C1 segment of cervical spinal cord (tissue), 14 donors: ENCODE measurements at places on chromosomes 2 and 18.
A peak's percentile ranks its signal among the peaks of the same experiment; 100 is the strongest.

GRCh38 chr2:150232321-150232720, 255.1 kb downstream of the RND3 start:
- DNase-seq = no peak

- DNase-seq = no peak
Observed at GRCh38 chr2:200337621-200338020, 31.1 kb downstream of the SPATS2L start.

DNA sequence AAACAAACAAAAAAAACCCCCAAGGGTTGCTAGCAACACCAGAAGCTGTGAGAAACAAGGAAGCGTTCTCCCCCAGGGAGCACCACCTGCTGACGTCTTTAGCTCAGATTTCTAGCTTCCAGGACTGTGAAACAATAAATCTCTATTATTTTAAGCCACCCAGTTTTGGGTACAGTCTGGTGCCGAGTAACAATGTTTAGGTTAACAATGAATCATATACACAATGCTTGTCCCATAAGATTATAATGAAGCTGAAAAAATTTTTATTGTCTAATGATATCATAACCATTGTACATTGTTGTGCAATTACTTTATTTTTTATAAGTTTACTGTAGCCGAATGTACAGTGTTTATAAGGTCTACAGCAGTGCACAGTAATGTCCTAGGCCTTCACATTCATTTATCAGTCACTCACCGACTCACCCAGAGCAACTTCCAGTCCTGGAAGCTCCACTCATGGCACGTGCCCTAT, 72.1 kb upstream of the CAB39 start:
- DNase-seq = no peak

- DNase-seq = no peak
Observed at GRCh38 chr2:61604433-61604832, 66.3 kb upstream of the XPO1 start.

DNA sequence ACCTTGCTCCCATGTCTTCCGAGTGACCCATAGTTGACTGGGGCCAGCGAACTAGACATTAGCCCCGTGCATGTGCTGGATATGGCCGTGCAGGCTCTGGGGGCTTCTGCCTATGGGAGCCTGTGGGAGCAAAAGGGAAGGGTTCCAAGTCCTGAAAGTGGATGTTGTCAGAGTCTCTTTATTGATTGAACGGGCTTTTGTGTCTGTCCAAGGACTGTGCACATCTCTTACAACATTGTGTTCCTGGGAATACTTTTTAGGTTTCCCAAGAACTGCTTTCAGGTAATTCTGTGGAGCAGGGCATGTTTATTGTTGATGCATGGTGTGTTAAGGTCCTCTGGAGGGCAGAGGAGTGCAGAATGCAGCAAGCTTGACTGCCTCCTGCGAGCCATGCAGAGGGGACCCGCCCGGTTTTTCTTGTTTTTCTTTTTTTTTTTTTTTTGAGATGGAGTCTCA, 5.0 kb downstream of the RNF144A start:
- DNase-seq = peak; percentile 69

DNA sequence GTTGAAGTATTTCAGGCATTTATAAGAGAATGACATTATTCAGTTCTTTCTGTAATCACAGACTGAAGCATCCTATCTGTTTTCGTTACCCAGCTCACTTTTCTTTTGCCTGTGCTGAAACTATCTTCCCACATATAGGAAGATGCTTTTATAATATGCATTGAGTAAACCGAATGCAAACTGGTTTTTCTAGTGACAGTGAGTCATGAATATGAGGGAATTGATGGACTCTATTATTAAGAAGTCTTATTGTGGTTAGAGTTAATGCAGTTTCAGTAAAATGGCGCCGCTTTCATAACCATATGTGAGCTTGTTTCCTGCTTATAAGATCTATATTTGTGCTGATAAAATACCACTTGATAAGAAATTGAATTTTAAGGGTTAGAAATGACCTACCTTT, 59.2 kb downstream of the ACVR2A start:
- DNase-seq = no peak

DNA sequence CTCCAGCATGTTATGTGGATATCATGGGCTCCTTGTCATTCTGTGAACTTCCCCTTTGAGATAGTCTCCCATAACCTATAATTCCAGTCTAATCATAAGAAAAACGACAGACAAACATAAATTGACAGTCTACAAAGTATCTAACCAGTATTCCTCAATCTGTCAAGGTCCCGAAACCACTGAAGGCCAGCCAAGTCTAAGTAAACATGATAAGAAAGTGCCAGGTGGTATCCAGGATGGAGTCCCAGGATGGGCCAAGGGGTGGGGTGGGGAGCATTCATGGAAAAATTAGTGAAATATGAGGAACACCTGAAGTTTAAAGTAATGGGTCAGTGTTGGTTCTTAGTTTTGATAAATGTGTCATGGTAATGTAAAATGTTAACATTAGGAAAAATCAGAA, 355.5 kb downstream of the DPP10 start:
- no peak for DNase-seq

GRCh38 chr18:63924551-63924950, 16.8 kb downstream of the SERPINB10 start:
- DNase-seq = no peak

- no peak for DNase-seq
Observed at GRCh38 chr18:35050028-35050546, 8.9 kb downstream of the MAPRE2 start.

- peak; percentile 50 for DNase-seq
Observed at GRCh38 chr18:77052297-77052982, 80.1 kb downstream of the MBP start.

DNA sequence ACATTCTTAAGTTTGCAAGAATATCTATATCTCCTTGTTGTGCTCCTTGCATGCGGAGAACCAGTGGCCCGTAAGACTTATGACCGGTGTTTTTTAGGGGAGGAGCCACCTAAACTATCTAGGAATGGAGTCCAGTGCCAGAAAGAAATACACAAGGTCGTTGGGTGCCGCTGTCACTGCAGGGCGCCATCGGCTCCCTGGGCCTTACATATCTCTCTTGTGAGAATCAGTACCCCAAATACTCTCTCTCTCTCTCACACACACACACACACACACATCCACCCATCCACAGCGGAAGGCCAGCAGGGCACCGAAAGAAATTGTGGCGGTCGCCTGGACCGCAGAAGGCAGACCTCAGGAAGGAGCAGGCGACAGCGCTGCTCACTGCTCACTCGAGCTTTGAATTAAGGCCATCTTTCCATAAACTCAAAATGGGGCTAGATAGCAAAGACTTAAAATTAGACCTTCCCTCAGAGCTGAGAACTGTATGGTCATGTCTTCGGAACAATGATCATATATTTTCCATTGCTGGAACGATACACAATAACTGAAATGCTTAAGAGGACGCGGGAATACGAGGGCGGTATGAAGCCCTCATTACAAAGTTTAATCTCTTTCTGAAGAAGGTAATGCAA, 10.4 kb downstream of the NR4A2 start:
- no peak for DNase-seq

- no peak for DNase-seq
Observed at GRCh38 chr2:224838335-224838734, 122.2 kb upstream of the CCDC195 start.

DNA sequence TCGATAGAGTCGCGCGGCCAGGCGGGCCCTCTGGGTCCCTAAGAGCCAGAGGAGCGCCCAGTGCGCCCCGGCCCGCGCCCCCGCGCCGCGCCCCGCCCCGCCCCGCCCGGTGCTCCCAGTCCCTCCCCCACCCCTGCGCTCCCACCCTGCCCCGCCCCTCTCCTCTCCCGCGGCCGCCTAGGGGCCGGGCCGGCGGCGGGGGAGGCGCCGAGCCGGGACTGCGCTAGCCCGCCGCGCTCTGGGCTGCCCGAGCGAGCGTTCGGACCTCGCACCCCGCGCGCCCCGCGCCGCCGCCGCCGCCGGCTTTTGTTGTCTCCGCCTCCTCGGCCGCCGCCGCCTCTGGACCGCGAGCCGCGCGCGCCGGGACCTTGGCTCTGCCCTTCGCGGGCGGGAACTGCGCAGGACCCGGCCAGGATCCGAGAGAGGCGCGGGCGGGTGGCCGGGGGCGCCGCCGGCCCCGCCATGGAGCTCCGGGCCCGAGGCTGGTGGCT, at the start of gene GPC1:
Gene GPC1 (plus strand): TSS at position 207 of the 491 bp plus-strand sequence. CDS start 256 bp downstream, at position 463.
- peak; percentile 64 for DNase-seq

DNA sequence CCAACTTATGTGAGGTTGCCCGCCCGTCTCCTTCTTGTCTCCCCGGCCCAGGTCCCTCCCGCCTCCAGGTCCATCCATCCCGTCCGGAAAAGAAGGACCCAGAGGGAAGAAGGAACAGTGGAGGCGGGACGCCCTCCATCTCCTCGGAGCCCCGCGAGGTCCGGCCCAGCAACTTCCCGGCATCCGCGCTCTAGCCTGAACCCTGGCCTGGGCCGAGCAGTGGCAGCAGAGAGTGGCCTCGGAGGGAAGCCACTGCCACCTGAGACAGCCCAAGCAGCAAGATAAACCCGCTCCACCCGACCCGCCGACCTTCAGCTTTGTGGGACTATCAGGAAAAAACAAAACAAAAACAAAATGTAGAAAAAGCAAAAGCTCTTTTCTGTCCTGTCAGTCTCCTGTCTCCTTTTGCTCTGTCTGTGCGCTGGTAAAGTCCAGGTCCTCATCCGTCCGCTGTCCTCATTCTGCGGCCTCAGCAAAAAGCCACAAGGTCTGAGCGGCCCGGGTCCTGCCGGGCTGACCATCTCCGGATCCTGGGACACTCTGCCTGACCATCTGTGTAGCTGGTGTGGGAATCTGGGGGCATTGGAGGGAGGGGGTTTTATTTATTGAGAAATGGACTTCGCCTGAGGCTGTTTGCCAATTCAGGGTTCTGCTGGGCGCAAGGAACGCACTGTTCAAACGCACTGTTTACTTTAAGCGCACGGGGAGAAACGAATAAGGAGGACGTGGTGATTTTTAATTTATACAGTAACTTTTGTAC, 3.1 kb downstream of the DLX1 start:
- DNase-seq = no peak

GRCh38 chr2:185967335-185967734, 228.7 kb downstream of the FSIP2 start:
- DNase-seq = no peak

DNA sequence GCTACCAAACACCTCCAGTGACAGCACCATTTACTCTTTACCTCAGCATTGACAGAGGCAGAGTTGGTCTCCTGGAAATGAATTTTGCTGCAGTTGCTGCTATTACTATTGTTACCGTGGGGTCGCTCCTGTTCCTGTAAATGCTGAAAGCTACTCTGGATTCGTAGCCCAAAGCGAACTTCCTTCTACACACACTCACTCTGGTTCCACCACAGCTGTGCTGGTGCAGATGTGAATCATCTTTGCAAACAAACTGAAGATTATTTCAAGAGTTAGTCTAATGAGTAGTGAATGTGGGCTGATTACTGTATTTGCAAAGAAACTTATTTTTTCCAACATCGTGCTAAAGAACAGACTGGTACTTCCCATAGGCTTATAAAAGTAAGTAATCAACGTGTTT, 304.0 kb downstream of the LPIN1 start:
- no peak for DNase-seq

DNA sequence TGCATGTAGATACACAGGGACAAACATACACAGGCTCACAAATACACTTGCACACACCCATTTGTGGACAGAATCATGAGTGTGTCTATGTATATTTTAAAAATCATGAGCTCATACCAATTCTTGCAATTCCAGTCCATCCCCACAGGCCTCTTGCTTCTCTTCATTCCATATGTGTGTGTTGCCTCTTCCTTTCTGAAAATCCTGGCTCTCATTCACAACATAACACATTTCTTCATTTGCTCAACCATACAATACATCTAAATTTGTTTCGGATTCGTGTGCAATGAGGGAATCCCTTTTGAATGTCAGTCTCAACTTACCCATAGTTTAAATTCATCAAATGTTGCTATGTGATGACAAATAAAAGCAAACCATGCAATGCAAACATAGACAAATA, 51.4 kb downstream of the GNAL start:
- no peak for DNase-seq

GRCh38 chr2:174544802-174545201, 52.8 kb downstream of the WIPF1 start:
- DNase-seq = no peak

GRCh38 chr2:176763130-176763529, 449.5 kb upstream of the HNRNPA3 start:
- no peak for DNase-seq

DNA sequence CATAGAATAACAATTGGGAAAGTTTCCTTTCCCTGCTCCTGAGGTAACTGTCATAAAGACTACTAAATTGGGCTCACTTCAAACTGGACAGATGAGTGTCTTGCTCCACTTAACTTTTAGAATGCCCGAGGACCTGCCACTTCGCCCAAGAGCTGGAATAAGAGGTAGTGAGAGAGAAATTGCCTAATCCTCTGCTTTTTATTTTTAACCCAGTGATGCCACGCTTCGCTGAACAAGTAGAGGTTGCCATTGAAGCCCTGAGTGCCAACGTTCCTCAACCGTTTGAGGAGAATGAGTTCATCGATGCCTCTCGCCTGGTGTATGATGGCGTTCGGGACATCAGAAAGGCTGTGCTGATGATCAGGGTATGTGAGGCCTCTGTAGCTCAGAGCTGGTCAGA, 269.4 kb upstream of the LRRTM1 start:
- DNase-seq = no peak

- no peak for DNase-seq
Observed at GRCh38 chr2:191012845-191013681, 908 bp downstream of the STAT1 start.

DNA sequence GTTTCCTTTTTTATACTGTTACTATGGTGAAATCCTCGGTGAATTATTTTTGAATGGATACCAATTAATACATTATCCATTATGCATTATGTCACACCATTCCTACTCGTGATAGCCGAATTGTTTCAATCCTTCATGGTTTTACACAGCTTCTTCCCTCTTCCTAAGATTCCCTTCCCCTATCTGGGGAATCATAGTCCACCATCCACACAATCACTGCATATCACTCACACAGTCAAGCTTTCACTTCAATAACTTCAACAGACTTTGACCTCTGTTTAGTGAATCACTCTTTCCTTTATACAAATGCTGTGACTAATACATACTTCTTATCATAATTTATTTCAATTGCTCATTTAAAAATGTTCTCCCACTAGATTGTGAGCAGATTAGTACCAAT, 1108.1 kb upstream of the LRRTM1 start:
- no peak for DNase-seq

DNA sequence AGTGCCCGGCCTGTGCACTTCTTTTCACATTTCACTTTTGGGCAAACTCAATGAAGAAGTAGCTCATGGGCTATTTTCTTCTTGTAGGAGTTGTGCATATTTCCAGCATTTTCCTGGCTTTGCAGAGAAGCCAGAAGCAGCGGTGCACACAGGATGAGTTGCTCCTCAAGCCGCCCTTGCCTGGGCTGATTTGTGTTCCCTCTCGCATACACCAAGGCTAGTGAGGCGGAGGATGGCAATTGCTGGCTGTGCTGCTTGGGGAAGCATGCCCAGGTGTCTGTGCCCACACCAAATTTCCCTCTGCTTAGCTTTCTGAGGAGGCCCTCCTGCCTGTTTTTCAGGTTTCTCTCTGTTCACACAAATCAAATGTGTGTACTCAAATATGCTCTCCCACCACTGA, 85.4 kb upstream of the TMEM200C start:
- DNase-seq = no peak

DNA sequence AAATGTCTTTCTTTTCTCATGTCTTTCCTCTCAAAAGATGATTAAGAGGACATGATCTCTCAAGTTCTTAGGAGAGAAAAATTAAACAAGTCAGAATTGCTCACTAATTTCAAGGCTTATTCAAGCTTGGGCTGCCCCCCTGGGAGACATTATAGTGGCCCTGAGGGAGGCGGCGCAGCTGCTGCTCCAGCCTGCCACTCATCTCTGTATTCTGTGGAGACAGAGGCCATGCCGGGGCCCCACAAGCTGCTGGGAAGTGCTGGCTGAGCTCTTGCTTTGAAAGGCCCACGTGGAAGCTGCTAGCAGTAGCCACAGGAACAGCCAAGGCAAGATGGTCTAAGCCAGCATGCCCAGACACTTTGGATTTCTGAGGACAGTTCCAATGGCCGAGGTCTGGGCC, 267.4 kb downstream of the LNPK start:
- no peak for DNase-seq
